Mesothelial cell of epicardium (in vitro differentiated cells): ENCODE measurements at places on chromosomes 6 and 20.

DNA sequence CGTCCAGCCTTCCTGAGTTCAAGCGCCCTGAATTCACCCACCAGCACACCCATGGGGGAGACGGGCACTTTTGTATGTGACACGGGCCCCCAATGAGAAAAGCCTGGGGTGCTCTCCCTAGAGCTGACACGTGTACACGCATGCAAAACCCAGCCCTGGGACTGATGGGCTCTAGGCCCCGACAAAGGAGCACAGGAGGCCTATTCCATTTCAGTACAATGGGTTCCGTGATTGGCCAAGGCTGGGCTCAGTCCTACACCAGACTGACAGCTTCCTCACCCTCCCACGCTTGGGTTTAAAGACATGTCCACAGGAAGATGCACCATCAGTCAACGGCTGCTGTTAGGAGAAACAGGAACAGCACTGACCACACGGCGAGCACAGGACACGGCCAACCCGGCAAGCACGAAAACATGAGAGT is 8.8 kb downstream of the ZBTB46 start:
- DNase-seq, result no peak

GRCh38 chr6:11128608-11129007 is 17.1 kb upstream of the ERVFRD-1 start:
- no peak for DNase-seq

DNA sequence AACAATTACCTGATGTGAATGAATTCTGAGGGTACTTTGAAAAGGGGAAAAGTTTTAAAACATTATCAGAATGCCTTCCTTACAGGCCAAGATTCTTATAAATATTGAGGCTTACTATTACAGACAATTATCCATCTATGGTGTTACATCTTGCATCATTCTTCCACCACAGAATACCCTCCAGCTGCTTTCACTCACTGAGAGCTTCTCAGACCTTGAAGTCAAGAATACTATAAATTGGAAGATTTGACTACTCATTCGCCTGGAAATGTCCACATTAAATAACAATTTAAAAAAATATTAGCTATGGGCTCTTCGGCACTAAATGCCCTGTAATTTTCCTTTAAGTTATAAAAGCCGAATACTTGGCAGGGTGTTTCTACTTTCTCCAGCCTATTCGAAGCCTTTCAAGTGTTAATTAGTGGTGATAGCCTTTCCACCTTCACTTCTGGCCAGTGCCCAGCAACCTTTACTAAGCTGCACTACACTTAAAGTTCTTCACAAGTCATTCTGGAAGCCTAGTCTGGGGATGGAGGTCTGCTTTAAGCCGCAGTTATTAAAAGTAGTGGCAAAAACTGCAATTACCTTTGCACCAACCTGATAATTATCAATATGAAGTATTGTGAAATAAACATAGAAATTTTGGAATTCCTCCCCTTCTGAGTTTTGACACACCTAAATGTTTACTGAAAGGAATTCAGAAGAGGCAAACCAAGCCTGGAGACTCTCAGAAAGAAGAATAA is 100.9 kb downstream of the BMP5 start:
- no peak for DNase-seq

- no peak for DNase-seq
These were observed 2.0 kb downstream of the LST1 start for GRCh38 chr6:31587791-31588777.
